ENCODE measurements at places on chromosomes 12 and 14.

DNA sequence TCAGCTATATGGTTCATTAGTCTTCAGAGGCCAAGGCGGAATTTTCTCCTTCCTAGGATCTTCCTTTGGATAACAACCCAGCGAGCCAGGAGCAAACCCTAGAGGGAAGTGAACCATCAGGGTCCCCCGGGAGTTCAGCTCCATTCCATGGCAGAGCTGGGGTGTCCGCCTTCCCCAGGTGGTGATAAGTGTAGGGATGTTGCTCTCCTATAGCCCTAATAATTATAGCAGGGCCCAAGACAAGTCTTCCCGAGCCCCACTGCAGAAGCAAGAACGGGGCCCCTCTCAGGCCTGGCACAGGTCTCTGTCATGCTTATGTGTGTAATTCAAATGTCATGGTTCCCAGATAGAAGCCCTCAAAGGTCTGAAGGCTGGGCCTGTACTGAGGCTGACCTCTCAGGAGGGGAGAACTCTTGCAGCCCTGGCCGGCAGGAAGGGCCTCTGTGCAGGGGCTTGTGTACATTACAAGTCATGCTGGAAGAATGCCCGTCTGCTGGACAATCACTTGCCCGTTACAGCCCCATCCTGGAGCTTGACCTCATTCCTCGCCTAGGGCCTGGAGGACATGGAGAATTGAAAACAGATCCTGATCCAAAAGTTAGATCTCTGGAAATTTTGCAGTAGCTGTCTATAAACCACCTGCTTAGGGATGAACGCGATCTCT is 17.3 kb downstream of the LRTM2 start:
- H3K27me3 ChIP-seq, result peaks cover 13% of the 10 kb centered on the region
- H3K4me3 ChIP-seq, result no peak overlapping the region
- DNase-seq, result no peak
- peaks cover 3% of the 10 kb centered on the region for H3K4me1 ChIP-seq

DNA sequence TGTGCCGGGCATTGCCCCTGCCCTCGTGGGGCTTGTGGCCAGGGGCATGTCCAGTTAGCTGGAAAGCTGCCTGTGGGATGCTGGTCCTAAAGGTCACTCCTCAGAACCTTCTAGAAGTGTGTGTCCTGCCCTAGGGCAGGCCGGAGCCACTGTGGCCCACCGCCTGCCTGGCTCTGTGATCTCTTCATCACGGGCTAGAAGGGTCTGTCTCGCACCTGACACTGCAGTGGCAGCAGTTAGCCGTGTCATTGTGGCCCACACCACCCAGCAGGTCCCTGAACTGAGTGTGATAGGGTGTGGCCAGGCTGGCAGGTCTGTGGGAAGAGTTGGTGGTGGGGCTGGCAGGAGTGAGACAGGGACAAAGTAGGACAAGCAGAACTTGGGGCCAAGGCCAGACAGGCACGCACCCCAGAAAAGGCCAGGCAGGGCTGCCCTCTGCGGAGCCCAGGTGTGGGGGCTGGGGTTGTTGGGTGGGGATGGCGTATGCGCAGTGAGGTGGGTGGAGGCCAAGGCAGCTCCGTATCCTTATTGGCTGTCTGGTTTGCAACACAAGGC is 41.2 kb downstream of the ADGRD1 start:
- H3K27me3 ChIP-seq, result peaks cover 5% of the 10 kb centered on the region
- H3K36me3 ChIP-seq, result no peaks in the 10 kb centered on the region
- H3K27ac ChIP-seq, result no peak overlapping the region
- no peak overlapping the region for H3K4me3 ChIP-seq

- peaks cover 28% of the 10 kb centered on the region for H3K4me1 ChIP-seq
- H3K4me3 ChIP-seq, result peak overlapping the region; percentile 87
- peaks cover 22% of the 10 kb centered on the region for H3K27me3 ChIP-seq
- peak; percentile 74 for DNase-seq
- H3K36me3 ChIP-seq, result no peaks in the 10 kb centered on the region
Observed at GRCh38 chr12:6778574-6779550, 6.5 kb downstream of the LAG3 start.

- H3K27me3 ChIP-seq, result no peaks in the 10 kb centered on the region
- H3K27ac ChIP-seq, result no peak overlapping the region
- H3K36me3 ChIP-seq, result no peaks in the 10 kb centered on the region
Observed at GRCh38 chr14:74346341-74346740, 1.9 kb upstream of the VRTN start.

DNA sequence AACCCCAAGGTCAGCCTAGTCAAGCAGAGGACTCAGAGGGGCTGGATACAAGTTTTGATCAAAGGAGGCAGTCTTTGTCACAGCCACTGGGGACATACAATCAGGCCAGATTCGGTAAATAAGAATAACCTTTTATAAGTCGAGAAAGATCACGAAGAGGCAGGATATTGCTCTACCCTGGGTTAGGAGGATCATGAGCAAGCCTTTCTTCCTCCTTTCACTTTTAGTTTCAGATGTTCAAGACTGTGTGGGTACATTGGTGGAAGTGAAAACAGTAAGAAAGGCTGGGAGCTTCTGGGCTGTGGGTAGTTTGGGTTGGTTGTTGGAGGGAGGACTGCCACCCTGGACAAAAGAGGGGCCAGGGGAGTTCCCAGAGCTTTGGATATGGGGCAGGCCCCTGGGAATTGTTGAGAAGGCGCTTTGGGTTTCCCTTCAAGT is 127.7 kb downstream of the SNAPC1 start:
- H3K4me1 ChIP-seq, result peaks cover 11% of the 10 kb centered on the region
- no peak for DNase-seq
- peak overlapping the region; percentile 50 for H3K4me3 ChIP-seq
- H3K27me3 ChIP-seq, result peaks cover 2% of the 10 kb centered on the region
- peak overlapping the region; percentile 23 for H3K27ac ChIP-seq

- H3K36me3 ChIP-seq, result no peaks in the 10 kb centered on the region
- DNase-seq, result peak; percentile 59
- H3K27me3 ChIP-seq, result no peaks in the 10 kb centered on the region
- peak overlapping the region; percentile 94 for H3K27ac ChIP-seq
- peak overlapping the region; percentile 100 for H3K4me3 ChIP-seq
Observed at GRCh38 chr14:106845286-106846087, 1319.1 kb downstream of the TMEM121 start.

GRCh38 chr14:96598332-96598928 is 96.2 kb downstream of the PAPOLA start:
- H3K27ac ChIP-seq, result no peak overlapping the region
- H3K4me3 ChIP-seq, result no peak overlapping the region
- DNase-seq, result no peak
- H3K36me3 ChIP-seq, result no peaks in the 10 kb centered on the region

- H3K4me3 ChIP-seq, result peak overlapping the region; percentile 93
- H3K27ac ChIP-seq, result peak overlapping the region; percentile 96
- no peaks in the 10 kb centered on the region for H3K27me3 ChIP-seq
Observed at GRCh38 chr14:93332397-93332852, 411 bp downstream of the BTBD7 start.

Measured in naive thymus-derived CD8-positive, alpha-beta T cell (primary cell).